ENCODE measurements at places on chromosomes 12 and 14. TPM values are rescaled to one million over a fixed set of nuclear protein-coding genes. Genes with fewer than 3 reads are reported as not detected.

GRCh38 chr12:46886541-46887041 is 60.8 kb upstream of the SLC38A4 start:
- no peak for DNase-seq

- DNase-seq, result no peak
These were observed 215.5 kb downstream of the AACS start for GRCh38 chr12:125280482-125281377.

DNA sequence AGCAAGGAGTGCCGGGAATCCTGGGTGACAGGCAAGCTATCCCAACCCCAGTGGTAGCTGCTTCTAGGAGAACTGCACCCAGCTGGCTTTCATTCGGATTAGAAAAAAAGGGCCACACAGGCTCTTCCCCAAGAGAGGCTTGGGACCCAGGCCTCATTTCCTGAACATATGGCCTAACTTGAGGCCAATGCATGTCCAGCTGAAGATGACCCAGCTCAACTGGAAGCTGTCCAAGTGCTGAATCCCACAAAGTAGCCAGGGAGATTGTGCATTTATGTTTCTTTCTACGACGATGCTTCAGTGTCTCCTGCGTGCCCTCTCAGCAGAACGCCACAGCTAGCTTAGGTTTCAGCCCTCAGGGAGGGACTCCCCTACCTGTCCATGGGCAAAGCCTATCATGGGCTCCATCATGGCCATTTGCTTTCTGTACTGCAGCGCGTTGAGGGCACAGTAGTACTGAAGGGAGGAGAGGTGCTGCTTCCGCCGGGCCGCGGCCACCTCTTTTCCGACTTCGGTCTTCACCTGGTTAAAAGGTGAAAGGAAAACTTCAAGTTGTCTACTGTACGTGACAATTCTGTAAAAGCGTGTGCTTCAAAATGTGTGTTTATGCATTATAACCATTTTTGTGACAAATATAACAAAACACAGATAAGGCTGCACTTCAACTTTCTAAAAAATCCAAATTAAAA is 29.1 kb downstream of the APPL2 start:
- no peak for DNase-seq

DNA sequence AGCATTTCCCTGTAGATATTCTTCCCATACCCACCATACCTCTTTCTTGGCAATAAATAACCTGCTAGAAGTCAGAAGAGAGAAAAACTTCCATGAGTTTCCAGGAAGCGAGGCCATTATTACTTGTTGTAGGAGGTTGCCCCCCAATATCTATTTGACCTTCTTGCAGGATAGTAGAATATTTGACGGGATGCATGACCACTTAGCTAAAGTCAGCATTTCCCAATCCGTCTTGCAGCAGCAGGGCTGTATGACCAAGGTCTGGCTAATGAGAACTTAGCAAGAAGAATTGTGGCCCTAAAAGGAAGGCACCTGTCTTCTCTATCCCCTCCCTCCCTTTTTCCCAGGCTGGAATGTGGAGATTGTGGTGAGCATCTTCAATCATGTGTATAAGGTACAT is 51.5 kb downstream of the NINJ2 start:
- no peak for DNase-seq

Gene LALBA
- not detected for total RNA-seq

Gene GLT1D1
- total RNA-seq, result not detected

Gene OTOGL
- total RNA-seq, result 2.7 TPM

DNA sequence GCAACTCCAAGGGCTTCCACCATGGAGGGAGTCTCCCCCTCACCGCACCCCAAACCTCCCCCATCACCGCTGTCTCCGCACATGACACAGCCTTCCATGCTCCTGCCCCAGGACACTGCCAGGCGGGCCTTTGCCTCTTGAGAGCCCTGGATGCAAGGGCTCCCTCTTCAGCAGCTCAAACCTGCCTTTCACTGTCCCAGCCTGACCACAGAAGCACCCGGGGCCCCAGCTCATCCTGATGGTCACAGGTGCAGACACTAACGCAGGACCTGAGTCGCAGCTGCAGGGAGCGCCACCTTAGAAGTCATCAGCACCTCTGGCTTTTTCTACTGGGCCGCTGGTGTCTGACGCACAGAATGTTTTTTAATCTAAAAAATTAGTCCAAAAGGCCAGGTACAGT is 54.0 kb downstream of the SYNE3 start:
- no peak for DNase-seq

- no peak for DNase-seq
These were observed 341.4 kb downstream of the ADAMTS20 start for GRCh38 chr12:43210485-43211192.

DNA sequence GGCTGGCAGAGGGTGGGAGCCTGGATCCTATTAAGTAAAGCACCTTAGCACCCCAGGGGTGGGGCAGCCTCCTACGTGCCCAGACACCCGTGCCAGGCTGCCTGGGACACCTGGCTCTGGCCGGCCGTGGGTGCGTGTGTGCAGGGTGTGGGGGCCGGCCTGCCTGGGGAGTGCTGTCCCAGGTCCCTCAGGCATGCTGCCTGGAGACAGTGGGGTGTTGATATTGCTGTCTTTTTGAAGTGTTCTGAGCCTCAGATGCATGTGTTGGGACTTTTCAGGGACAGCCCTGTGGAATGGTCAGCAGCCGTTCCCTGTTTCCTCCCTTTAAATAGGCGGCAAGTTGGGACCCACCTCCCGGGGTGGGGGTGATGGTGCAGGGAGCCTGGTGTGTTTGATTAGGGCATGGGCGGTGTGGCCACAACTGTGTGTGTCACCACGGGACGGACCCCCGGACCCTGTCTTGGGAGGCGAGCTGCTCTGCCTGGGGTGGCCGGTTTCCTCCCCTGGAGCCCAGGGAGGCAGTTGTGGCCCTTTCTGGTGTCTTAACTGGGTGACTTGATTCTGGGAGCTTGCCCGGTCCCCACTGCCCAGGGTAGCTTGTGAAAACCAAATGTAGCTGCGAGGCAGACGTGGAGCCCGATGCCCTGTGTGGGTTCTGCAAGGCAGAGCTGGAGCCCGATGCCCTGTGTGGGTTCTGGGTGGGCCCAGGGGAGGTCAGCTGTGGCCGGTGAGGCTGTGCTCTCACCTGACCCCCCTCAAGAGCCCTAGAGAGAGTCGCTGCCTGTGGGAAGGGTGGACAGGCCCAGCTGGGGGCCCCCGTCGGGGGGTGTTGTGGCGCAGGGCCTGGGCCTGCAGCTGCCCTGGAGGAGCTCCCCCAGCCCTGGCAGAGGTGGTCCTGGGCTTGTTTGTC is 8.2 kb downstream of the ULK1 start:
- no peak for DNase-seq

- no peak for DNase-seq
These were observed 11.7 kb downstream of the RTL1 start for GRCh38 chr14:100891501-100892445.

DNA sequence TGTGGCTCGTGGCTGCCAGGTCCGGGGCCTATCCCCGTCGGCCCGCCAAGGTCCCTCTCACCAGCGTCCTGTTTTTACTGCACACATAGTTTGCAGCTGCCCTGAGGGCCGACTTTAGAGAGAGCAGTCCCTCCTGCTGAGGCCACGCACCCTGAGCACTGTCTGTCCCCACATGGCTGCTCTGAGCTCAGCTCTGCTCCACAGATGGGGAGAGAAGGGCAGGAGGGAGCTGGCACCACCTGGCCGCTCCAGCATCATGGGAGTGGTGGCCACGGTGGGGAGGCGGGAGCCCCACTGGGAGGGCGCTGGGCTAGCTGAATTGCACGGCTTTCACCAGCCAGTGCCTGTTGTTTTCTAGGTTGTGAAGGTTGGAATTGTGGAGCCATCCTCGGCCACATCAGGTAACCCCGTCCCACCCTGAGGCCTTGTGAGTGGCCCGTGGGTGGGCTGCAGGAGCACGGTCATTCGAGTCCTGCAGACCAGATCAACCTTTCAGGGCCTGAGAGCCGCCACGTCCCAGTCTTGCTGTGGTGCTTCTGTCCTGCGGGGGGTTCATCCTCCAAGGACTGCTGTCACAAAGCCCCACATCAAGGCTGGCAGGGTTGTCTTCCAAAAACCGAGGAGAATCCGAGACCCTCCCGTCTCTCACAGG is 7.4 kb upstream of the TEX22 start:
- DNase-seq, result no peak

DNA sequence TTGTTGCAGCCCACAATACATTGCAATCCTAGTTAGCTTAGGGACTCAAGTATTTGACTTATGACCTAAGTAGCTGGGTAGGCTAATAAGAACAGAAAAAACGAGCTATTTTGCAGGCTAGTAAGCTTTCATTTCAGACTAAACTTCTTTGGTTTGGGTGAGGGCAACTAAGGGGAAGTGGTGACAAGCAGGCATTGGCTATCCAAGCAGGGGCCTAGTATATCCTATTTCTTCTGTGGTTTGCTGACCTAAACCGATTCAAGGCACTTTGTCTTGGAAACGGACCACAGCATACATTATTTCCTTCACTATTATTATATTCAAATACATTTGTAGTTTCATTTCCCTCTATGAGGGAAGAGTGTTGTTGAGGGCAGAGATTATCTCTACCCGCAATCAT is 21.6 kb upstream of the SLC5A8 start:
- DNase-seq, result no peak

- no peak for DNase-seq
These were observed 58.9 kb downstream of the DDX51 start for GRCh38 chr12:132085291-132085635.

DNA sequence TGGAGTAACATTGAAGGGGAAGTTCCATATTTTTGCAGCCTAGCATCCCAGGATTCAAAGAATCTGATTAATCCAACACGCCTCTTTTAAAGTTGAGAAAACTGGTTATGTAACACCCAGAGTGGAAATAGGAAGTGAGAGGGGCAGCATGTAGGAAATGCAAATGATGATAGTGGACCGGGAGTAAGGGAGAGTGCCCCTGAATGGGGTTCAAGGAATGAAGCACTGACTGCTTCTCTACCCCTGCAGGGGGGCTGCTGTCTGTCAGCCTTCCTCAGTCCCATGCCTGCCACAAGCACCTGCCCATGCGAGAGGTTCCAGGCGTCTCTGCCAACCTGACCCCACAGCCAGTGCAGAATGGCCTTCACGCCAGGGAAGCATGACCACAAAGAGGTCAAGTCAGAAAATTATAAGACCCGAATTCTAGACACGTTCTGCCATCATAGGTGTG is 126.5 kb upstream of the CCND2 start:
- DNase-seq, result no peak

Gene SLC6A13
- not detected for total RNA-seq

DNA sequence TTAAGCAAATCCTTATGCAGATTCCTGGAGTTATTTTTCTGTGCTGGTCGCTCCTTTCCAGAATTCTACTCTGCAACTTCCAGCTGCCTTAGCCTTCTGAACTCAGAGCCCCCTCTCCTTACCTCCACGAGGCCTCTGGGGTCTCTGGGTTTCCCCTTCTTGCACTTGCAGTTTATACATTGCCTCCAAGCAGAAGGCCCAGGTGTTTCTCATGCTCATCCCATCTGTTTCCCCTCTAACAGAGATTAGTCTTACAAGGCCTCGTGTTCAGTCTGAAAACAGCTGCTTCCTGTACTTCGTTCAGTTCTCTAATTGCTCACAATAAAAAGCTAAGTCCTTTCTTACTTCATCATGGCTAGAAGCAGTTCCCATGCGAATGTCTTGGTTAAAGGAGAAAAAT is 134.4 kb upstream of the FGD4 start:
- DNase-seq, result no peak

GRCh38 chr14:42013559-42013958 is 406.9 kb downstream of the LRFN5 start:
- no peak for DNase-seq
